ENCODE measurements at places on chromosomes 3 and 15.

GRCh38 chr3:197810901-197811300 is 19.8 kb downstream of the LRCH3 start:
- DNase-seq = no peak

- no peak for DNase-seq
These were observed 4.6 kb downstream of the VPS8 start for GRCh38 chr3:184816614-184817013.

DNA sequence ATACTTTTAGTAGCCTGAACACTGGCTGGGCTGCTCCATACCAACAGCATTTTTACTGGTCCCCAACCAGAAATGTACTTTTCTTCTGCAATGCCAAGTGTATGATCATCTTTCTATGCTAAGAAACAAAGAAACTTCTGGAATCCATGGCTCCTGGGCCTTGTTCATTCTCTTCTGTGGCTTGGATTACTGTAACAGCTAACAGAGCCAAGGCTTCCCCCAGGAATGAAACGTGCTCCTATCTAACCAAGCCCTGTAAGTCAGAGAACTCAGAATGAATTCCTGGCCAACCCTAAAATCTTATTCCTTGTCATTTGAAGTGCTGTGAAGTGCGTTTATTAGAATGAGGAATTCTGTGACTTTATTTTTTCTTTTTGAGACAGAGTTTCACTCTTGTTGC is 102.9 kb upstream of the RAD18 start:
- no peak for DNase-seq

- no peak for DNase-seq
These were observed 10.3 kb downstream of the SEC13 start for GRCh38 chr3:10310578-10310977.

Data from stimulated activated CD4-positive, alpha-beta T cell treated with anti-CD3 and anti-CD28 coated beads, Interleukin-4, amount 100 ng/mL, for 24 hours (primary cell).